ENCODE measurements at places on chromosomes 3 and 15.

DNA sequence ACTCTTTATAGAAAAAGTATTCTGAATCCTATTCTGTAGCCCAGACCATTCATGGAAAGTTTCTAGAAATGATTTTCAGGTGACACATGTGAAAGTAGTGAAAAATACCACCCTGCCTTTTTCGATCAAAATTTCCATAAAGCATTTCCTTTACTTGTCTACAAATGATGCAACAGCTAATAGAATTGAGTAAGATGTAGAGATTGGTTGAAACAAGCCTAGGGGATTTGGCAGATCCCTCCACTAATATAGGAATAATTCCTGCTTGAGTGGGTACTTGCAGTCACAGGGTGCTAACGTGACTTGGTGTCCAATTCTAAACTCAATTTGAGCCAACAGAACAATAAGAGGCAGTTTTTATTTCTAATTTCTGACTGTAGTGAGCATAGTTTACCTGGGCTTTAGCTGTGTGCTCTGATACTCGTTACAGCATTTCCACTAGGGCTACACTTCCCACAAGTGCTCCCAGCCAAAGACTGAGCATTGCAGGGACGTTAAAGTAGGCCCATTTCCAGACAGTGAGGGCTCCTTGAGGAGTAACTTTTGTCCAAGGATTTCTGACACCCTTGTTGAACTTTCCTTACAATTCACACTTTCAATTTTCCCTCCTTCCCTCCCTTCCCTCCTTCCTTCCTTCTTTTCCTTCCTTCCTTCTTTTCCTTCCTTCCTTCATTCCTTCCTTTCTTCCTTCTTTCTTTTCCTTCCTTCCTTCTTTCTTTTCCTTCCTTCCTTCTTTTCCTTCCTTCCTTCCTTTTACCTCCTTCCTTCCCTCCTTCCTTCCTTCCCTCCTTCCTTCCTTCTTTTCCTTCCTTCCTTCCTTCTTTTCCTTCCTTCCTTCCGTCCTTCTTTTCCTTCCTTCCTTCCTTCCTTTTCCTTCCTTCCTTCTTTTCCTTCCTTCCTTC lies 53.9 kb upstream of the TP63 start:
- DNase-seq, result no peak

DNA sequence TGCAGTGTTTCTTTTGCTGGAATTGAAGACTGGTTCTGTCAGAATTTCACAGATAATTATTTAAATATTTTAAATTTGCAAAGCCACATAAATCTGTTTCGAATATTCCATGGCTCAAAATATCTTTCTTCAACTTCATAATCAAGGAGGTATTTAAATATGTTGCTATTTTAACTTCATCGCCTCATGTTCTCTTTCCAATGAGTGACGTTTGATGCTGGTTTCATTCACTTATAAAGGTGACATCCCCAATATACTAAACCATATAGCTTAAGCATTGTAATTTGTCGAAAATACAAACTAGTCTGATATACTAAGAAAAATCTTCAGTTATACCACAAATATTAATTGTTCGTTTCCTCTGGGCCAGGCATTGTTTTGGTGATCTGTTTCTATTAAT lies 22.5 kb downstream of the MBNL1 start:
- DNase-seq, result no peak

- DNase-seq, result peak; percentile 7
Measured at GRCh38 chr3:97882975-97883598, 61.3 kb downstream of the CRYBG3 start.

GRCh38 chr15:59532770-59533379 lies 78.7 kb upstream of the GCNT3 start:
- DNase-seq, result peak; percentile 63

DNA sequence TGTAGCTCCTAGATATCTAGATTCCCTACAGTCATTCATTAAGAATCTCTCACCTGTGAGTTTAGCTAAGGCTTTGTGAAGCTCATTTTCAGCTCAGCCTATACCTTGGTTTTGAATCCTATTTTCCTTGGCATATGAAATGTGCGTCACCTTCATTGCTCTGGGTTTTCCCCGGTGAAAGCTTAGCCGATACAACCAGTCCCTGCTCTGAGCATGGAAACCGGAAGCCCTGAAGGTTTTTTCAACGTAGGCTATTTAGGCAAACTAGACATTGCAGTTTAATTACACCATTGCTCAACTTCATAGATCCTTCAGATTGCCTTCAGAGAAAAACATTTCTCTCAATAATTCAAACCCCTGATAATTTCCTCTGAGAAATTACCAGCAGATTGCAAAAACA lies 206.8 kb upstream of the TPRG1 start:
- no peak for DNase-seq

DNA sequence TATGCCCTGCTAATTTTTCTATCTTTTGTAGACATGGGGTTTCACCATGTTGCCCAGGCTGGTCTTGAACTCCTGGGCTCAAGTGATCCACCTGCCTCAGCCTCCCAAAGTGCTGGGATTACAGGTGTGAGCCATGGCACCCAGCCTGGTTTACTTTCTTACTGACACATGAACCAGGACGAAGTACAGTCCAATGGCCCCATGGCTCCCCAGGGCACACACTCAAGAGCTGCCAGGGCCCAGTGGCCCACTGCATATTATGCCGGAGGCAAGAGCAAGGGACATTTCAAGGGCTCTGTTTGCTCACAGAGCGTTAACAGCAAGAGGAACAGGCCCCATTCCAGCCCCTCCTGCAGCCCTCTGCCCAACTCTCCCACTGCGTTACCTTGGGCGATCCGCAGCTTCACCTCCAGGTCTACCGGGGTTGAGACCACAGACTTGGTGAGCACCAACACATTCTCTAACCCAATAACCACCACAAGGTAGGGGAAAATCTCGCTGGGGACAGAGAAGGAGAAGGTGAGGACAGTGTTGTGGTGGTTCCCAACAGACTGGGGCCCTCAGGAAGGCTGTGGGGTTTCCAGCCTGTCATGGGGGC lies 42.8 kb downstream of the PTPN23 start:
- no peak for DNase-seq

DNA sequence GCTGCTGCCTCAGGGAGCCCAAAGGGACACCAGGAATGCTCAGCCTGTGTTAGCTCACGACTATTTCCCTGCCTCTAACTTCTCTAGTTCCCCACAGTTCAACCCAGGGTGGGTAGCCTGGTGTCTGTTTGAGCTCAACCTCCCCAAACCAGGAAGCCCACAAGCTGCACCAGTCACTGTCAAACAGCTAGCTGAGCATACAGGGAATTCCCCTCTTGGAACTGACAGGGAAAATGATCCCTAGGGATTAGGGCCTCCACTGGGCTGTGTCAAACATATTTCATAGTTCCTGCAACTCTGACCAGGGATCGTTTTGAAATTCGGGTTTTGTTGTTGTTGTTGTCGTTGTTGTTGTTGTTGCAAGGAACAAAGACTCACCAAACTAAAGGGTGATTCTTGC lies 147.1 kb upstream of the ICE2 start:
- no peak for DNase-seq

DNA sequence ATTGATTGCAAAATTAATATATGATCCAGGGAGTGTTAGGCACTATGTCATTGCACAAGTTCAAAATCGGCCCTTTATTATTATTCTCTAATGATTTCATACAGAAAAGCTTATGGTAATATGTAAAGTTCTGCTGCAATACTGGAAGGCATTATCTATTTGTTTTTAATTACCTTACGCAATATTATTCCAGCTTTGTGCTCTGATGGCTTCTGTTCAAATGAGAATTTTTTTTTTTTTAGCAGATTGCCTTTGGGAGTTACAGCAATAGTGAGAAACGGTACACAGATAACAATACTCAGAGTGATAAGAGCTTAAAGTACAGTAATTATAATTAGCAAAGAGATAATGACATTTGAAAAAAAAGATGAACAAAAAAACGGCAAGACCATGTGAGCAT lies 602.2 kb upstream of the ALCAM start:
- DNase-seq, result no peak

- no peak for DNase-seq
Measured at GRCh38 chr15:46213551-46213950, 578.7 kb downstream of the SQOR start.

DNA sequence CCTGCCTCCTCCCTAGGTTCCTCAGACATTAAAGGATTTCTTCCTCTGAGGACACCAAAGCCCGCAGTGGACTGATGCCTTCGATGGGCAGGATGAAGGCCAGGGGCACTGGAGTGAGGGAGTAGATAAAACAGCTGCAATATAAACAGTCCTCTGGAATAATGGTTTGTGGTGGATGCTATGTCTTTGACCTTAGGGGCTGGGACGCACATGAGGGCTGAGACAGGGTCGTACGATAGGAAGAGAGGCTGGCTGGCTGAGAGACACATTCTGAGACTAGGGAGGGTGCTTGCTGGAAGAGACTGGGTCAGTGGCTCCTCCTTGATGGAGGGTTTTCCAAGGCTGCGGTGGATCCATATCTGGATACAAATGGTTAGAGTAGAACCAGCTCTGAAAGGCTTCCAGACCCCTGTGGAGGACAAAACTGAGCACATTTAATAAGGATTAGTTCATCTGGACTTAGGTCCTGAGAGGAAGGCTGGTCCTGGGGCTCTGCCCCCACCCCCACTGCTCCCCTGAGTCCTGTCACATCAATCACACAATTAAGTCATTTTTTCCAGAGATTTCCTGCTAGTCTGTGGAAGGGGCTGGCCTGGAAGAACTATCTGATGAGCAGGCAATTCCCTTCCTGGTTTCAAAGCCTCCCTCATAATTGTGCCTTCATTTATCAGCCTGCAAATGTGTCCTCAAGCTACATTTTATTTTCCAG lies 15.8 kb downstream of the TBC1D21 start:
- DNase-seq, result no peak

- no peak for DNase-seq
Measured at GRCh38 chr3:190192087-190192486, 71.4 kb upstream of the P3H2 start.

- no peak for DNase-seq
Measured at GRCh38 chr3:197050511-197050910, 20.9 kb upstream of the MELTF start.

DNA sequence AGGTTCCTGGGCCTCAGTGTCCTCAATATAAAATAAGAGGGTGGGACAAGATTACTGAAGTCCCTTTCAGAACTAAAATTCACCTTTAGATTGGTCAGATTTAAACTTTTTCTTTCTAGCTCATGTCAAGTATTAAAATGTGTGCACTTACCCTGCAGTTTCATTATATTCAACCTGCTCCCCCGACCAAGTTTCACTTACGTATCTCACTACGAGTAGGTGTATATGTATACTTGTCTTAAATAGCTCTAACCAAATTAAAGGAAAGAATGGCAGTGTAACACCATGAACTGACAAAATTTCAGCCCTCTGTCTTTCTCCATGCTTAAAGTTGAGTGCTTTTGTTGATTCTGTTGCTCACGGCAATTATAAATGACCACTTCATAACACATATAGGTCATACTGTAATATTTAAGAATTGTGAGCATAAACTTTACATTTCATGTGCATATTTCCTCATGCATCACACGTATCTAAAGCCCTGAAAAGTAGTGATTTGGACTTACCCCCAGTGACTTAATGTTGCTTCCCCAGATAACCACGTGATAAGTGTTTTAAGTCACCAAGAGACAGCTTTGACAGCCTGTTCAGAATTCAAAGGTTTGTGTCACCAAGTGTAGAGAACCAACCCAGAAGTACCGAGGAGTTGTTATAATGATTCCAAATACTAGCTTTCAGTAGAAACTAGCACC lies 70.0 kb downstream of the PGPEP1L start:
- no peak for DNase-seq

DNA sequence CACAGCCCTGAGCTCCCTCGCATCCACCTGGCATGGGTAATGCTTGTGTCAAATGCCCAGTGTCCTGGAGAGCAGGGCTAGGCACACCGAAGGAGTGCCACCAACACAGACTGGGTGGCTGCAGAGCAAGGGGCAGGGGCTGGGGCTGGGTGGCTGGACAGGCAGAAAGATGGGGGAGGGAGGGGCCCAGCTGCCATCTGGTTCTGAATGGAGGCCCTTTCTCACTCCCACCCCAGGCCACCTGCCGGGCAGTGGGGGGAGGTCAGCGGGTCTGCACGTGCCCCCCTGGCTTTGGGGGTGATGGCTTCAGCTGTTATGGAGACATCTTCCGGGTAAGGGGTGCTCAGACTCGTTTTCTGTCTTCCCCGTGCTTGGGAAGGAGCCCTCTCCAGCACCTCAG lies 17.0 kb downstream of the STAB1 start:
- DNase-seq, result no peak

GRCh38 chr3:147299656-147300055 lies 106.7 kb downstream of the ZIC4 start:
- DNase-seq, result no peak

GRCh38 chr15:76059320-76060117 lies at the start of gene TMEM266:
TSS of gene TMEM266 (plus strand) at chr15:76059985. CDS start at chr15:76134264, 74,279 bp downstream.
- peak; percentile 74 for DNase-seq

DNA sequence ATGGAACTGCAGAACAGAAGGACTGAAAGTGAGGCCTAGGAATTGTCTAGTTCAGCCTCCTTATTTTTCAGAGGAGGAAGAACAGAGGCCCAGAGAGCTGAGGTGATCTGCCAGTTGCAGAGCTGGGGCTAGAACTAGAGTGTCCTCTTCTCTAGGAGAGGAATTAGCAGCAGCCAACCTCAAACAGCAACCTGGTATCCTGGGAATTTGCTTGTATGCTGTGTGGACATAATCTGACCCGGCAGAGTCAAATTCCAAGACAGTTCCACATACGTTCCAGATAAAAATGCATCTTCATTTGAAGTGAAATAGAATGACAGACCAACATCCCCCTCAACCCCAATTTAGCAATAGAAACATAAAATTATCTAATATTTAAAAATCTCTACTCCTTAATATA lies 13.5 kb upstream of the TSC22D2 start:
- DNase-seq, result no peak

- peak; percentile 56 for DNase-seq
Measured at GRCh38 chr3:185764163-185764979, 60.5 kb downstream of the IGF2BP2 start.

- DNase-seq, result no peak
Measured at GRCh38 chr15:82900511-82901060, 51.9 kb downstream of the HOMER2 start.

- peak; percentile 51 for DNase-seq
Measured at GRCh38 chr15:81939604-81940440, 106.0 kb downstream of the MEX3B start.

GRCh38 chr15:24856397-24857390 lies 98.1 kb upstream of the SNRPN start:
- DNase-seq, result no peak

DNA sequence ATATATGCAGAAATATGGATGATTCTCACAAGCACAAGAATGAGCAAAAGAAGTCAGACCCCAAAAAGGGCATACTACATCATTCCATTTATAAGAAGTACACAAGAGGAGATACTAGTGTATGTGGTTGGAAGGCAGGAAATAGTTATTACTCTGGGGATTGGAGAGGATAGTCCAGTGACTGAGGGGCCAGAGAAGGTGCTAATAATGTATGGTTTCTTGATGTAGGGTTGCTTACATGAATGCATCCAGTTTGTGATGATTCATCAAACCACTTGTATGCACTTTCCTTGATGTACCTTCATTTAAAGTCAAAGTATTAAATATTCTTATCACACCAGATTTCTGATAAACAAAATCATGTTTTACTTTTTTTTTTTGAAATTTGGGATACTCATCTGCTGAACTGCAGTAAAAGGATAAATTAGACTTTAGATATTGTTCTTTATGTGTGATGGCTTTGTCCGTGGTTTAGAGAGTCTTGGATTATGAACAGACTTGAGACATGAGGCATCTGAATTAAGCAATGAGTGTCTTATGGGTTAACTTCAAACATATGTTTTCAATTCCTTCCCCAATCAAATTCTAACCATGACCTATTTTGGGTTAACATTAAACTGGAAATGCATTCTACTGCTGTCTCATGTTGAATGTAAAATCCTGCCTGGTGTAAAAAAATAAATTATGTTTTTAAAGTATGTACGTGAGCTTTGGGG lies 171.2 kb downstream of the SEMA6D start:
- no peak for DNase-seq
